ENCODE measurements at places on chromosomes 16 and 17.

DNA sequence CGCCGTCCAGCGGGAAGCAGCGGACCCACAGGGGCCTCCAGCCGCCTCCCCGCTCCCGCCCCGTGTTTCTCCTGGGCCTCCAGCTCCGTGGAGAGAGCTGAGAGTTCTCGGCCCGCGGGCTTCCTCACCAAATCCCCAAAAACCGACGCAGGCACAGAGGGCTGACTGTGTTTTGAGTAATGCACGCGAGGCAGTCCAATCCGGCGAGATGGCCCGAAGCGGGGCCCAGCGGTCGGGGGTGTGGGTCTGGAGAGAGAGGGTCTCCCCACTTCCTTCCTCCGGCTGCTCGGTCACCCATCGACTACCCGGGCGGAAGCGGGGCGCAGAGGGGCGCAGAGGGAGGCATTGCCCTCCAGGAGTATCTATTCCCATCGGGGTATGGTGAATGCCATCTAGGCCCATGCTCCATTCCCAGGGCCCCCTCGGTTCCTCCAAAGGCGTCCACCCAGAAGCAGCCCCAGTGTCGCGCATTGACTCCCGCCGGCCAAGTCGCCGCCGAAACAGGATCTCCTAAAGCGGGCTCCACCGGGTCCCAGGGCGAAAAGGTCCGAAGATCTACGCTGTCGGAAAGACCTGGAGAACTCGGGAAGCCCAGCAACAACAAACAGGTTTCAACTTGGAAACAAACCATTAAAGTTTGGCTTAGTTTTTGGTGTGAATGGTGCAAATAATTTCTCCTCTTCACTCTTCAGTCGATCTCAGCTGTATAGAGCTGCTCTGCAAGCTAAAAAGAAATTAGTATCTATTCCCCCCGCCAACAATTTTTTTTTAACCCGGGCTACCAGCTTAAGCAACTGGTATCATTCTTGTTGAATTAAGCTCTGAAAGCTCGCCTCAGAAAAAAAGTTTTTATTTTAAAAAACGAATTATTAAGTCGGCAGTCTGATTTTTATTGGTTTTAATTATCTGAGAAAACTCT is 19.2 kb upstream of the HOXB13 start:
- DNase-seq: no peak

DNA sequence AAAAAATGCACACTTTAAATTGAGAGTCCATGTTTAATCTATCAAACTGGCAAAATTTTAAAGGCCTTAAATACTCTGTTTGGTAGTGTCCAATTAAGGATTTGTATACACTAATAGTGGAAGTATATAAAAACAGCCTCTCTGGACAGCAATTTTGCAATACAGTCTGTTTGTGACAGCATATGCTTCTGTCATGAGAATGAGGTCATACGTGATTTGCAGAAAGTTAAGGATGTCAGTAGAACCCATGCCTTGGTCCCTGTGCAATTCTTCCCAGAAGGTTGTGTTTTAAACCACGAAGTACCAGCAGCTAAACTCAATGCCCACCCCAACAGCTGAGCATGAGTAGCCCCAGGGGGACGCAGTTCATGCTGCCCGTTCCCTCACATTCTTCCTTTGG is 78.4 kb downstream of the AIPL1 start:
- no peak for DNase-seq

DNA sequence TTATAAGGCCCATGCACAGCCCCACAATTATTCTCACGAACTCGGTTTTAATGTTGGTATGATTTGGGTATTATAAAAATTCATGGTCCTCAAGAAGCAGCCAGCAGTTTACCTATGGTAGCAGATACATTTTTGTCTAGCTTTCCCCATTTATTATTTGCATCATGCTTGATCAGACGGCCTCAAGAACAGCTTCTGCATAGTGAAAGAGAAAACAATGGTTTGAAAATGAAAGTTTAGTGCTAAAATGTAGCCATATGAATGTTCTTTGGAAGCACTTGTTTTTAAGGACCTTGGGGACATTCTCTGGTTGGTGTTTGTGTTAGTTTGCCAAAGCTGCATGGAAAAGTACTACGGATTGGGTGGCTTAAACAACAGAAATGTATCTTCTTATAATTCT is 72.4 kb upstream of the CPHXL start:
- DNase-seq: no peak

DNA sequence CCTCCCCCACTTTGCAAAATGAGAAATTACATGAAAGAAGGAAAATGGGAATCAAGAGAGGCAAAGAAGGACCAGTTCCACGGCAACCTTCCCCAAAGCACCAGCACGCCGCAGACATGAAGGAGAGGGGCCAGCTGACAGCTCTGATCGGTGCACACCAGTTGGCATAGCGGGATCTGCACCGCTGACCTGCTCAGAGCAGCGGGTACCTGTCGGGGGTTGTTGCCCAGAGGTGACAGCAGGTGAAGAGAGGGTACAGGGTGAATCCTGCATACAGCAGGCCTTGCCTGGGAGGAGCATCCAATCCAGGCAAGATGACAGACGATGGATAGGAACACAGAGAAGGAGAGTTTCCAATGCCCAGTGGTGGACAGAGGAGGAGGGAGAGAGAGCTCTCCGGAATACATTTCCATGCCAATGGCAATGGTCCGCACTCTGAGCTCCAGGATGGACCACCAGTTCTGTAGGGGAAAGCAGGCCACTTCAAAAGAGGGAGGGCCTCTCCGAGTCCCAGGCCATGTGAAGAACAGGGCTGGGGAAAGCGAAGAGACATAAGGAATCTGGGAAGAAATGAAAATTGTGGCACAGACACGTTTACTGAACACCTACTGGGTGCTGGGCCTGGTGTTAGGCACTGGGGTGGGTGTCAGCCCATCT is 24.0 kb downstream of the CEP295NL start:
- no peak for DNase-seq

GRCh38 chr17:83145358-83145738 is 65.9 kb downstream of the METRNL start:
- DNase-seq: no peak

DNA sequence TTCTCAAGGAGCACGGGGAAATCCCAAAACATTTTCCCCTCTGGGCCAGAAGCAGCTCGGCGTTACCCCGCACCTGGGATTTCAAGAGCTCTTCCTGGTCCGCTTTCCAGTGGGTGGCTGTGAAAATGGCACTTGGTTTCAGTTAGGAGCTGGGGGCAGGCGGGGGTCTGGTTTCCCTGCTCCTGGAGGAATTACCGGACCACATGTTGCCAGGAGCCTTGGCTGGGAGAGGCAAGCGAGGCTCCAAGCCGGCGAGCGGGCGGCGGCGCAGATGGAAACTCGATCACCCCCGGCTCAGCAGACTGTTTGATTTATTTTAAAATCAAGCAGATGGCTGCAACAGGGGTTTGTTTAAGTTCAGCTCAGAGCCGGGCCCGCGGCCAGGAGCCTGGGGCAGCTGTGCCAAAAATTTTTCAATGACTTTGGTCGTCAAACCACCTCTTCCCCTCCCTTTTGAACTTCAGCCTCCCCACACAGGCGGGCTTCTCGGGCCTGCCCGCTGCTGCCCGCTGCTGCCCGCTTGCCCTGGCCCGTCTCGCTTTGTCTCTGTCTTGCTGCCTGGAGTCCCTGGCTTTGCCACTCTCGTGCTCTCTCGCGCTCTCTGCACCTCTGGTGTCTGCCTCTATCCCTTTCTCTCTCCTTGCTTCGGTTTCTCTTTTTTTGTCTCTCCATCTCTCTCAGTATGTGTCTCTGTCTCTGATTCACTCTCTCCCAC is 108.0 kb upstream of the CIBAR2 start:
- DNase-seq: peak; percentile 79

GRCh38 chr17:30378241-30378824 is 394 bp upstream of the CPD start:
- DNase-seq: peak; percentile 61

GRCh38 chr17:64607862-64608565 is 54.1 kb downstream of the SMURF2 start:
- DNase-seq: no peak

- peak; percentile 28 for DNase-seq
These were observed 684 bp downstream of the ZFP90 start for GRCh38 chr16:68539711-68540239.

- DNase-seq: no peak
These were observed 6.6 kb downstream of the CHMP6 start for GRCh38 chr17:80998118-80998747.

GRCh38 chr17:17447264-17447663 is 29.5 kb upstream of the MED9 start:
- DNase-seq: no peak

DNA sequence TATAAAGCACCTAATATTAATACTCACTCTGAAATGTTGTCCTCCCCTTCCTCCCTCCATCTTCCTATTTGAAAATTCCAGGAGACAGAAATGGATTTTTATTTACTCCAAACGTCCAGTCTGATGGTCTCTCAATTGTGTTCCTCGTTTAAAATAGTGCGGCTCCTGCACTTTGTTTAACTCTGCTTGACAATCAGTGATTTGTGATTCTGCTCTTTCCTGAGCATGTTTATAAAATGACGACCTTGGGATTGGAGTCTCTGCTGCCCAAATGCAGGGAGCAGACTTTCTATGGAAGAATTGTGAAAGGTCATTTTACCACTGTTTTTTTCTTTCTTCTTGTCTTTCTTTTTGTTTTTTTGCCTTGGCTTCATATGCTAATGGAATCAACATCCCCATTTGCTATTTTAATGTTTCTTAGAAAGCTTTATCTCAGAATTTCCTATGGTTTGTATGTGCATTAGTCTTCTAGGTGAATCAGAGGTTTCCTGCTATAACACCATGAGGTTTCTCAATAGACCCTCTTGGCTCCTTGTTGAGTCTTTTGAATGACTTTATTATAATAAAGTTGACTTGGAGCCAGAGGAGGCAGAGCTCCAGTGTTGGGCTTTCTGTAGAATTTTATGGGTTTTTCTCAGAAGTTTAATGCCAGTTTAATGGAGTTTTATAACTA is 376.5 kb downstream of the CDH11 start:
- DNase-seq: no peak

DNA sequence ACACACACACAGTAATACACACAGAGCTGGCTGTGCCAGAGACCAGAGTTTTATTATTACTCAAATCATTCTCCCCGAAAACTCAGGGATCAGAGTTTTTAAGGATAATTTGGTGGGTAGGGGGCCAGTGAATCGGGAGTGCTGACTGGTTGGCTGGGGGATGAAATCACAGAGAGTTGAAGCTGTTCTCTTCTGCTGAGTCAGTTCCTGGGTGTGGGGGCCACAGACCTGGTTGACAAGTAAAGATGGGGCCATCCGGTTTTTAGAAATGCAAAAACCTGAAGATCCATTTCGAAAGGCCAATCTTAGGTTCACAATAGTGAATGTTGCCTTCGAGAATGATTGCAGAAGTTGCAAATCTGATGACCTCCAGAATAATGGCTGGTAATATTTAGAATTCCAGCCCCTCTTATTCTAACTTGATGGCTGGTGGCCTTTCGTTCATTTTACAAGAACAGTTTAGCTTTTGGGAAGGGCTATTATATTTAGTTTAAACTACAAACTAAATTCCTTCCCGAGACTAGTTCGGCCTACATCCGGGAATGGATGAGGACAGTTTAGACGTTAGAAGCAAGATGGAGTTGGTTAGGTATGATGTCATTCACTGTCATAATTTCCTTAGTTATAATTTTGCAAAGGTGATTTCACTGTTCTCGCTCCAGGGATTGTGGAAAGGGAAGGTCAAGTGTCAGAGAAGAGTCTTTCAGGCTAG is 123.2 kb downstream of the KCNJ18 start:
- DNase-seq: no peak

DNA sequence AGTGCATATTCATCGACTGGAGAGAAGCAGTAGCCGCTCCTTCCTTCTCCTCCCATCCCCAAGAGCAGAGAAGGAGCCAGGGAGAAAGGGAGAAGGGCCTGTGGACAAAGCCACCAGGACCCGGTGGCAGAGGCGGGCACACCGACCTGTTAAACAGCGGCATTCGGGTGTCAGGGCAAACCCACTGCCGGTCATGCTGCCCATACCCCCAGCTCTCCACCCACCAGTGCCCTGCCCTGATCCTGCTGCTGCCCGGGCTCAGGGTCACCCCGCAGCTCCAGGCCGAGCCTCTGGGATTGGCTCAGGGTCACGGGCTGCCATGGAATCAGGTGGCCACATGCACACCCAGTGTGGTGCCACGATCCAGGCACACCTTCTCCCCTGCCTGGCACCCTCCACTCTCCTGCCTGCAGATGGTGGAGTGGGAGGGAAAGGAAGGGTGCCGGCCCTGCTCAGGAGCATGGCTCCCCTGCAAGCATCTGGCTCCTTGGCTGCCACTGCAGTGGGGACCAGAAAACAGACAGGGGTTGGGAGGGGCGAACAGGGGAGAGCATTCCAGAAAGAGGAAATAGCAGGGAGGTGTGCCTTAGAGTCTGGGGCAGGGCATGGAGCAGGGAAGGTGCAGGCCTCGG is 18.3 kb upstream of the RASD1 start:
- DNase-seq: no peak

DNA sequence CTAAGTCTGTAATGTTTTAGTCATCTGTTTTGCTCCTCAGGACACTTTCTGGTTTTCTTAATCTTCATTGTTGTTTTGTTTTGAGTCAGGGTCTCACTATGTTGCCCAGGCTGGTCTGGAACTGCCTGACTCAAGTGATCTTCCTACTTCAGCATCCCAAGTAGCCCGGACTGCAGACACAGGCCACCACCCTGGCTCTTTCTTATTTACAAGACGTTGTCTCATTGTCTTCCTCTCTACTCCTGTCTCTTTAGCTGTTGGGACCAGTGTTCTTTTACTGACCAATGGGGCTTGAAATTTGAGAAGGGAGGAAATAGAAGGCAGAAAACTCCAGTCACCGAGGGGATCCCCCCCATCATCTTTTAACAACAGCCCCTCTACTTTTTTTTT is 1.2 kb downstream of the SCPEP1 start:
- DNase-seq: no peak

DNA sequence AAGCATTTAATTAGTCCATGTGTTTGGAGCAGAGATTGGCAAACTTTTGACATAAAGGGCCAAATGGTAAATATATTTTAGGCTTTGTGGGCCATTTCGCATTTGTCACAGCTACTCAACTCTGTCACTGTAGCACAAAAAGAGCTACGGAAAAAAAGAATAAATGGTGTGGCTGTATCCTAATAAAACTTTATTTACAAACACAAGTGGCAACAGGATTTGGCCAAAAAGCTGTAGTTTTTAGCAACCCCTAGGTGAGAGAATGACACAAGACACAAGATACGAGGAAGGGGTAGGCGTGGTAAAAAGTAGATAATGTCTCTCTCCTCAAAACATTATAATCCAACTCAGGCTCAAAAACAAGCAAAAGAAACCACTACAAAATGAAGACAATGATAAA is 66.5 kb downstream of the TTC19 start:
- no peak for DNase-seq

- no peak for DNase-seq
These were observed 72.0 kb downstream of the STXBP4 start for GRCh38 chr17:55040611-55041010.

GRCh38 chr17:62162898-62163297 is 97.8 kb upstream of the MED13 start:
- no peak for DNase-seq

All from DMS53 (cell line).